Kidney glomerular epithelial cell (primary cell): ENCODE measurements at places on chromosomes 6 and 20.

DNA sequence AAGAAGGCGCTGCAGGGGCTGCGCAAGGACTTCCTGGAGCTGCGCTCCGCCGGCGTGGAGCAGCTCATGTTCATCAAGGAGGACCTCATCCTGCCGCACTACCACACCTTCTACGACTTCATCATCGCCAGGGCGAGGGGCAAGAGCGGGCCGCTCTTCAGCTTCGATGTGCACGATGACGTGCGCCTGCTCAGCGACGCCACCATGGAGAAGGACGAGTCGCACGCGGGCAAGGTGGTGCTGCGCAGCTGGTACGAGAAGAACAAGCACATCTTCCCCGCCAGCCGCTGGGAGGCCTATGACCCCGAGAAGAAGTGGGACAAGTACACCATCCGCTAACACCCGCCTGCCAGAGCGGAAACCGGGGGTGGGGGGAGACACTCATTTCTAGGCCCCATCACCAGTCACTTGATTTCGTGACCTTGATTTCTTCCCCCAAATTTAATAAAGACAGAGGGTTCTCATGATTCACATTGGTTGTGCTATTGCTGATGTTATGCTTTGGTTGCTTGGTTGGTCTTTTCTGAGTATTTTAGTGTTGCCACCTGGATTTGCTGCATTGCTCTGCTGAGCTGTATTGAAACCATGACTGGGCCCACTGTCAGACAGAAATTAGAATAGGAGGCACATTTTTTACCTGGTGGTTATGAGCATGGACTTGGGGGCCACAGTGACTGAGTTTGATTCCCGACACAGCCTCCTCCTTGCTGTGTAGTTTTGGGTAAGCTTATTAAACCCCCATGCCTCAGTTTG lies 1.5 kb downstream of the FAM50B start:
- DNase-seq = no peak

DNA sequence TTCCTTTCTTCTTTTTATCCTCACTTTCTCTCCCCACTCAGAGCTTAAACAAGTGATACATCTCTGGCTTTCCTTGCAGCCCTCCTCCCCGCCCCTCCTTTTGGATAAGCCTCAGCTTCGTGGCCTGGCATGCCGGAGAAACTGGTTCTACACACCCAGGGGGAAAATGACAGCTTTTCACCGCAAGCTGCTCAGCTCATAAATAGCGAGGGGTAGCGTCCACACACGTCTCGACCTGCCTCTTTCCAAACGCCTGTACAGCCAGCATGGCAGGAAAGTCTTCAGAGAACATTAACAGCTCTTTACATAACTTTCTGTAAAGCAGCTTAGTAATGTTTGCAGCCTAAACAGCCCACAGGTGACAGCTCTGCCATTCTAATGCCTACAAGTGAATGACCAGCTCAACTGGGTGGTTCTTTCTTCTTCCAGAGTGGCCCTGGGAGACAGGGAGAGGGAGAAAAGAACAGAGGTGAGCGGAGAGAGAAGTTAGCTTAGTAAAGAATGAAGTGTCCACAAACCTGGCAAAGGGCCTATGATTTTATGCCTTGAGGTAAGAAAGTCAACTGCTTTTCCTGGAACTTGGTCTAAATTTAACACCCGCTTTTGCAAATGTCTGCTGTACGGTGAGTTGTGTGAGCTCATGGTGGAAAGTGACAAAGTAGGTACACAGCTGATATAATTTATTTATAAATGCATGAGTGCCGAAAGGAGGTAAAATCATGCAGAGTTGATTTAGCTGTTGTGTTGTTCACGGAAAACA lies 251.5 kb downstream of the TFAP2A start:
- no peak for DNase-seq

- no peak for DNase-seq
These were observed 53.3 kb downstream of the KCNS1 start for GRCh38 chr20:45047581-45048119.

DNA sequence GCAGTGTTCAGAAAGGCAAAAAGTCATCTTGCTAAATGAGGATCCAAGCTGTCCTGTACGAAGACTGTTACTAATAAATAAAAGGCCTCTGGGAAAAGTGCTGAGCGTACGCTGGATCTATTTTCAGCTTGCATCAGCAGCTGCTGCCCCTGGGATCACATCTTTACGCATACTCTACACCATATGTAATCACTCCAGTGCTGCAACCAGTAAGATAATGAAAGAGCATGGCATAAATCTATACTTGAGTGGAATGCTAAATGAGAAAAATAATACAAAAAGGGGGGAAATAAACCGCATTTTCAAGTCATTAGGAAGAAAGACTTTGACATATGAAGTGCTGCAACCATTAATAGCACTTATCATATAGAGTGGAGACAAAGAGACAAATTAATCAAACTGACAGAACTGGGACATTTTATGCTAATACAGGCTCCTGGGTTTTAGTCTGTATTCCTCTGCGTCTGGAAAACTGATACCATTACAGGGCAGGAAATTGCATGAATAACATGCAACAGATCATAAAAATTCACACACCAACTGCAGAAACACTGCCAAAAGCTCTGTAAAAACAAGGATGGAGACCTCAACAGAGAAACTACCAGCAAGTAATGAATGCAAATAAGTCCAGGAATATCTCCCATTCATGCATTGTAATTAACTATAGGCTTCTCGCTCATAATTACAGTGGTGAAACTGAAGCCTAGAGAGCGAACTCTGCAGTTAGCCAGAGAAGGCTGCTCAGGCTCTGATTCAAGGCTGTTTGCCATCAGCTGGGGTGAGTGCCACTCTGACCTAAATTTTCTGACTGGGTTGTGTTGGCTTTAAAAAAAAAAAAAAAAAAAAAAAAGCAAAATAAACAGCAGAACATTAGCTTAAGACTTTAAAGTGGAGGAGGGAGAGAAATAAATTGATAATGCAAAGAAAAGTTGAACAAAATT lies 83.8 kb downstream of the GJA10 start:
- no peak for DNase-seq

- DNase-seq = no peak
These were observed 65.2 kb upstream of the PRND start for GRCh38 chr20:4656491-4656890.

GRCh38 chr6:135158397-135158796 lies 22.7 kb upstream of the MYB start:
- DNase-seq = no peak

- DNase-seq = no peak
These were observed 102.8 kb downstream of the FYN start for GRCh38 chr6:111770263-111771093.

- no peak for DNase-seq
These were observed 89.8 kb downstream of the TOX2 start for GRCh38 chr20:44004306-44004915.

DNA sequence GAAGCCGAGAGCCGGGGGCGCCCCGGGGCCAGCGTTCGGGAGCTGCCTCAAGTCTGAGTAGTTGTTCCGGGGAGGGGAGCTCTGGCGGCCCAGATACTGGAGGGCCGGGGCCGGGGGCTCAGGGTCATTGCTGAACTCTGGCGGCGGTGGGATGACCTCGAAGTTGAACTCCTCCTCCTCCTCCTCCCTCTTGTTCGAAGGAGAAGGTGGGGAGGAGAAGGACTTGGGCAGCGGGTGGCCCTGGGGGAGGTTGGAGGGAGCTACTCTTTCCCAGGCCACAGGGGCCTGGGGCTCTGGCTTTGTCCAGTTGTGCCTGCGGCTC lies 37.7 kb downstream of the C6orf132 start:
- DNase-seq = no peak

DNA sequence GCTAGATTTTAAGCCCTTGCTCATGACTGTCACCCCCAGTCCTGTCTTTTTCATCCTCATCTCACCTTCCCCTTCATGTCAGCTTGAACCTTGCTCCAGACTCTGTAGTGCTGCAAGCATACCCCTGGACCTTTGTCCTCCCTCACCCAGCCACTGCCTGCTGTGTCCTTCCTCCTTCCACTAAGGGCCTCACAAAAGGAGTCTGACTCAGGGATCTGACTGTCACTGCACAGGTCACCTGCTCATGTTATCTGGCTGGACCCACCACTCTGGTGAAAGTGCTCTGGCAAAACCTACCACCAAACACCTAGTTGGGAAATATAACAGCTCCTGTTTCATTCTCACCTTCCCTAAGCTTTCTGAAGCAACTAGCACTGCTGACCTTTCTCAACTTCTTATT lies 151.4 kb downstream of the INSM1 start:
- no peak for DNase-seq

GRCh38 chr6:142851601-142852000 lies 93.4 kb downstream of the HIVEP2 start:
- DNase-seq = no peak

DNA sequence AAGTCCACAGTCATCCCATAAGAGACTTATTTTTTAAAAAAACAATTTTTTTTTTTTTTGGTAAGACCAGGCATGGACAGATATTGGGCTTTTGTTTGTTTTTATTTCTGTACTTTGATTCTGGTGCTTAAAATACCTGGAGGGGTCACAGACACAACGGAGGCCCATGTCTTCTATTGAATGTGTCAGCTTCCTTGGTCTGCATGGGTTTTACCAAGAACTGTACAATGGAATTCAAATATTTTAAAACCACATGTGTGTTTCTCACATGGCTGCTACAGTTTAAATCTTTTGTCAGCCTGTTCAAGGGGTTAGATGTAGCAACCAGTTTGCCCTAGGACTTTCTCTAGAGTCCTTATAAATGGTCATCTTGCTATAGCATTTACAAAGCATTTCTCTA lies 139.8 kb downstream of the SOX4 start:
- DNase-seq = no peak

DNA sequence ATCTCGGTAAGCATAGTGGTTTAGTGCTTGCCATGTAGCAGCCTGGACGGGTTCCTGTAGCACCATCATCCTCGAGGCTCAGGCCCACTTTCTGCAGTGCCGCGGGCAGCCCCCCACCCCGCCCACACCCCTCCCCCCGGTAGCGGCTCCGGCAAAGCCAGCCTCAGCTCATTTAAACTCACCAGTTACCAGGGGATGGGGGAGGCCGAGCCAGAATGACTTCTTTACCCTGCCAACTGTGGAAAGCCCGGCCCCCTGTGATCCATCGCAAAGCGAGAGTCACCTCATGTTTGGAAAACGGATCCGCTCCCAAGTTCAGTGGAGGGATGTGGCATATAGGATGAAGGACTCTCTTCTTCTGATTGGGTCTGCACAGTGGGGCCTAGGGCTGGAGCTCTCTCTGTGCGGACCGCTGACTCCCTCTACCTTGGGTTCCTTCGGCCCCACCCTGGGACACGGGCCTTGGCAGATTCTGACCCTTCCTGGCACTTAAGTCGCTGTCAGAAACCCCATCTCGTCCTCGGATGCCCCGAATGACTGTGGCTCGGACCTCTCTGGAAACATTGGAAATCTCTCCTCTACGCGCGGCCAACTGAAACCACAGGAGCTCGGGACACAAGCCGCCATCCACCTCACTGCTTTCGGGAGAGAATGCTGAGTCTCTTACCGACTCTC lies 337.8 kb upstream of the DEFB115 start:
- DNase-seq = no peak

DNA sequence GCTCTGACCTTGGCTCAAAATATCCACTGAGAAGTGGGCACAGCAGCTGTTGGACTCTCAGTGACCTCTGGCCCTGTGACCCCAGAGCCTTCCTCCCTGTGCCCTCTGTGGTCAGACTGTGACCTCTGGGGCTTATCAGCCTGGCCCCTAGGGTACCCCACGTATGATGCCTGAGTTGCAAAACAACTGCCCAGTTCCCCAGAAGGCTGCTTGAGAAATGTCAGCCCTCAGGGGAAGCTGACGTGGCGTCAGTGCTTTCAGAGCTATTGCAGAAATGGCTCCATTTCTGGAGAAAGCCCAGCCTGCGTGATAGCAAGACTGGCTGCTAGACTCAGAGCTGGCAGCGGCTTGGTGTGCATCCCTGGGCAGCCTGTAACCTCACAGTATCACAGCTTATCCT lies 31.5 kb upstream of the TGM2 start:
- DNase-seq = no peak

GRCh38 chr20:19769507-19769906 lies 11.4 kb downstream of the RIN2 start:
- DNase-seq = no peak

DNA sequence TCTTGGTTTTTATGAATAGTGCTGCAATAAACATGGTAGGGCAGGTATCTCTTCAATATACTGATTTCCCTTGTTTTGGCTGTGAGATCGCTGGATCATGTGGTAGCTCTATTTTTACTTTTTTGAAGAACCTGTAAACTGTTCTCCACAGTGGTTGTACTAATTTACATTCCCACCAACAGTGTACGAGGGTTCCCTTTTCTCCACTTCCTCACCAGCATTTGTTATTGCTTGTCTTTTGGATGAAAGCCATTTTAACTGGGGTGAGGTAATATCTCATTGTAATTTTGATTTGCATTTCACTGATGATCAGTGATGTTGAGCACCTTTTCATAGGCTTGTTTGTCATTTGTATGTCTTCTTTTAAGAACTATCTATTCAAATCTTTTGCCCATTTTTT lies 8.0 kb upstream of the ARG1 start:
- DNase-seq = no peak

GRCh38 chr6:139611327-139612134 lies 237.1 kb upstream of the CITED2 start:
- no peak for DNase-seq

- DNase-seq = no peak
These were observed 167.2 kb upstream of the MAP3K7 start for GRCh38 chr6:90753820-90754643.

- DNase-seq = no peak
These were observed 5.5 kb downstream of the ZSCAN12 start for GRCh38 chr6:28393912-28394662.

- DNase-seq = no peak
These were observed 29.2 kb downstream of the ERMARD start for GRCh38 chr6:169780571-169781091.

DNA sequence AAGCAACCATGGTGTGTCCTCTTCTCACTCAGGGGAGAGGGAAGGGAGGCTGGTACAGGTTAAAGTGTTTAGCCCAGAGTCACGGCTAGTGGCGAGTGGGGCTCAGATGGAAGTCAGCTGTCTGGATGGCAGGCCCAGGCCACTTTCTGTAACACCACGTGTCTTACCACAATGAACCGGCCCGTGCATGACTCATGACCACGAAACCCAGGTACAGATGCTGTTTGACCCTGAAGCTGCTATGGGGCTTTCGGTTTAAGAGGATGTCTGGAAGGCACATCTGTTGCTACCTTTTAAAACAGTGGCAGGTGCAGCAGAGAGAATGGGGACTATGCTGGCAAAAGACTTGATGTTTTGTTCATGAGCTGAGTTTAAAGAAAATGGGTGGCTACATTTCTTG lies 36.5 kb upstream of the MPC1 start:
- DNase-seq = no peak
